Putamen (tissue), 1 donor: ENCODE measurements at places on chromosomes 11 and 22.

GRCh38 chr11:112128483-112129121 lies 35.3 kb downstream of the IL18 start:
- peak; percentile 39 for DNase-seq

DNA sequence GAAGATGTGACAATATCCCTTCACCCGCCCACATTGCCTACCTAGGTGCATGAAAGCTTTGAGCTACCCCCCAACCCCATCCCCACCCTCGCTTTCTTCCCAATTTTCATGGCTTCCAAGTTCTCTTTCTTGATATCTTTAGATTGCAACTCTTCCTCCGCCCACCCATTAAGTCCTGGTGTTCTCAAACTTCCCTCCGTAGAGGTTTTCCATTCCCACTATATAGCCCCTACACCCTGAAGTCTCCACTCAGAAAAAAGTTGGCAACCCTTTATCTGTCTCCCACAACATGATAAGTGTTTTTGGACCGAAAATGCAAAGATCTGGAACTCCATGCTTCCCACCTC lies 572 bp downstream of the ZNF70 start:
- no peak for DNase-seq

GRCh38 chr11:92867913-92868619 lies 101.4 kb upstream of the MTNR1B start:
- DNase-seq: no peak

DNA sequence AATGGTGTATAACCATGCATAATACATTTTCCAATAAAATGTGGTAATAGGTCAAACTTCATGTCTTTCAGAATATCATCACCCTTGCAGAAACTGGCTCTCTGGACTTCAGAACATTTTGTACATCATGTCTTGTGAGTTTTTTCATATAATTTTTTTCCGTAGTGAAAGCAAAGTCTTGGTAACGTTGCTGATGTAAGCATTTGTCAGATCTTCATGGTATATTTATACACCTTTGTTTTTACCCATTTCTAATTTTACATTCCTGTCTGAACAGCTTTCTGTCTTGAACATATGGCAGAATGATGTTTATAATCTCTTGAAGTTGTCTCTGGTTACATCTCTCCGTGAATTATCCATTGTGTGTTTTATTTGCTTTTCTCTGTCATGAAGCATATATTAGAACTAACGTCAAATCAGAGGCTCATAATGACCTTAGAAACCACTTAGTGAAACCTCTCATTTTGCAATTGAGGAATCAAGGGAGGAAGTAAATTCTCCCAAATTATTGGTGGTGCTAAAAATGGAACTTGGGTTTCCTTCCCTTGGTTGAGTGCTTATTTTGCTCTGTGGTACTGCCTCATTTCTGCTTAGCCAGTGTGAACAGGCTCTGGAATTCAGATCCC lies 37.4 kb downstream of the CSRP3 start:
- no peak for DNase-seq

GRCh38 chr11:105023003-105023402 lies at the start of gene CASP5:
Gene CASP5 (minus strand): TSS chr11:105023168. CDS start chr11:105023136, 32 bp downstream.
- no peak for DNase-seq

DNA sequence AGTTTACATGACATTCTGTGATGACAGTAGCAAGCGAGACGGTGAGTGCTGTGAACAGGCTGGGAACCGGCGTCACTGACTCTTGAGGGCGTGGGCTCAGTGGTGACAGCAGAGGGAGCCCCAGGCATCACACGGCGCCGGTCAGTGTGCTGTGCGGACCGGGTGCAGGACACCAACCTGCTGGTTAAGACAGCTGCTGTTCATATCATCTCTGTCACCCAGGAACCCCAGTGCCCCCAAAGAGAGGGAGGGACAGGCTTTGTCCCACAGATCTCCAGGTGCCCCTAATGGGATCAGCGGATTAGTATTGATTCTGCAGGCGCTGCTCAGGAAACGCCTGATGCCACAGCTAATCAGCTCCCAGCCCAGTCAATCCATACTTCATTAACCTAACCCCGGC lies 18.4 kb downstream of the B3GAT1 start:
- DNase-seq: no peak

GRCh38 chr11:27076121-27076589 lies 35.5 kb downstream of the BBOX1 start:
- no peak for DNase-seq

GRCh38 chr11:12949453-12949852 lies 59.7 kb upstream of the RASSF10 start:
- no peak for DNase-seq

DNA sequence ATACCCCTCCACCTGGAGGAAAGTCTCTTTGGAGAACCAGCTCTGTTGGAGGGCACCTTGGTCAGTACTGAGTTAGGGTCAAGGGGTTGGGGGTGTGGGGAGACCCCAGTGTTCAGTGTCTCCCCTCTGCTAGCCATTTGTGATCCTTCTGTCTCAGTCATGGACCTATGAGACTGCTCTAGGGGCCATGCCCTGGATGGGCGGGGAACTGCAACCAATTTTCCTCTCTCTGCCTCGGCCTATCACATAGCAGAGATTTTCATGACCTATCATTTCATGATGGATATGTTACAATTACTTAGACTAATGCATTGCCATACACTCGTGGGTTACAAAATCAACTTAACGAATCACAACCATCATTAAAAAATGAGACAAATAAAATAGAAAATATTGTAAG lies 7.4 kb downstream of the OTOG start:
- DNase-seq: no peak

- no peak for DNase-seq
Observed at GRCh38 chr11:130592056-130592455, 143.6 kb downstream of the ADAMTS15 start.

GRCh38 chr11:126214841-126215240 lies 3.3 kb downstream of the FAM118B start:
- DNase-seq: no peak

DNA sequence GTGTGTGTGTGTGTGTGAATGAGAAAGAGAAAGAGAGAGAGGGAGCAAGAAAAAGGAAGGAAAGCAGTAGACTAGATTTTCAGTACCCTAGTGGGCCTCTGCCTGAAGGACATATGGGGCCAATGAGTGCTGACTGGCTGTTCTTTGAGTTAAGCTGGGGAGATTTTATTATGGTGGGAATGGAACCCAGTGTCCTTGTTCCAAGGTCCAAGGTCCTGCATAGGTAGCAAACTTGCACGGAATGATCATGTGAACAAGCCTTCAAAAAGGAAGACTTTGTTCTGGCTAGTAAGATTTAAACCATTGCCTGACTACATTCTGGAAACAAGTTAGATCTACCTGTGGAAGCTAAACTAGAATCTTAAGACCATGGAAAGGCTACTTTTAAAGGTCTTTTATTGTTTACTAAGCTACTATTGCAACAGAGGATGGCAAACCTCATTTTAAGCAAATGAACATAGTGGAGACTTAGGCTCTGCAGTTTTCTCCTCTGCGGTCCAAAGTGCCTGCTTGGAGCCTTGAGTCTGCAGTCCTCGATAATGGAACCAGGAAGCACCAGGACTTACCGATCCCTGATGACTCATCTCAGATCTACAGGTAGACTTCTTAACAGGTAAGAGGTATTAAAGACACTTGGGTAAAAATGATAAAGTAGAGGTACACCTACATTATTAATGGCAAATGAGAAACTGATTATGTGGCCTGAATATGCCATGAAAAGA lies 10.2 kb upstream of the GRAMD1B start:
- no peak for DNase-seq

- no peak for DNase-seq
Observed at GRCh38 chr22:33757802-33758483, 162.3 kb downstream of the LARGE1 start.

DNA sequence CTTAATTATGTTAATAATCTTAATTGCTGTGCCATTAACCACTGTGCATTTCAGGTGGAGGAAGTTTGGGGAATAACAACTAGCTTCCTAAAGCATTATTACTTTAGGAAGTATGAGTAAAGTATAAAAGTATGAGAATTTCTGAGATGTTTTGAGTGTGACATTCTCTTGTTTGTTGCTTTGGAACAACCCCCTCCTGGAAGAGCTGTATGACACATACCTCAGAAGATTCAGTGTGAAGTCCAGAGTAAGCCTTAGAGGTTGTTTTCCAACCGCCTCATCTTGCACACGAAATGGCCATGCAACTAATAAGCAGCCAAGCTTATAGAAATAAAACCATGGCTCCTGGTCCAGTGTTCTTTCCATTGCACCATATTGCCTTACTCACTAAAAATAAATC lies 21.7 kb downstream of the CCDC81 start:
- DNase-seq: no peak

- no peak for DNase-seq
Observed at GRCh38 chr11:16690086-16690485, 48.4 kb upstream of the C11orf58 start.

- no peak for DNase-seq
Observed at GRCh38 chr11:103659206-103659618, 377.2 kb upstream of the DDI1 start.

GRCh38 chr11:95977534-95978174 lies 53.7 kb upstream of the MTMR2 start:
- no peak for DNase-seq

GRCh38 chr11:43833657-43834073 lies 47.0 kb upstream of the ALKBH3 start:
- peak; percentile 18 for DNase-seq

- DNase-seq: peak; percentile 20
Observed at GRCh38 chr11:104897891-104898684, at the start of gene CASP12. Gene CASP12 (minus strand): TSS chr11:104898460.

GRCh38 chr11:111538407-111539114 lies 2.0 kb upstream of the LAYN start:
- DNase-seq: no peak

- DNase-seq: no peak
Observed at GRCh38 chr11:97722721-97723120, 1298.0 kb upstream of the CNTN5 start.

- no peak for DNase-seq
Observed at GRCh38 chr11:20025332-20025840, 134.9 kb downstream of the DBX1 start.

- DNase-seq: no peak
Observed at GRCh38 chr22:47354668-47355387, 592.4 kb downstream of the TBC1D22A start.

DNA sequence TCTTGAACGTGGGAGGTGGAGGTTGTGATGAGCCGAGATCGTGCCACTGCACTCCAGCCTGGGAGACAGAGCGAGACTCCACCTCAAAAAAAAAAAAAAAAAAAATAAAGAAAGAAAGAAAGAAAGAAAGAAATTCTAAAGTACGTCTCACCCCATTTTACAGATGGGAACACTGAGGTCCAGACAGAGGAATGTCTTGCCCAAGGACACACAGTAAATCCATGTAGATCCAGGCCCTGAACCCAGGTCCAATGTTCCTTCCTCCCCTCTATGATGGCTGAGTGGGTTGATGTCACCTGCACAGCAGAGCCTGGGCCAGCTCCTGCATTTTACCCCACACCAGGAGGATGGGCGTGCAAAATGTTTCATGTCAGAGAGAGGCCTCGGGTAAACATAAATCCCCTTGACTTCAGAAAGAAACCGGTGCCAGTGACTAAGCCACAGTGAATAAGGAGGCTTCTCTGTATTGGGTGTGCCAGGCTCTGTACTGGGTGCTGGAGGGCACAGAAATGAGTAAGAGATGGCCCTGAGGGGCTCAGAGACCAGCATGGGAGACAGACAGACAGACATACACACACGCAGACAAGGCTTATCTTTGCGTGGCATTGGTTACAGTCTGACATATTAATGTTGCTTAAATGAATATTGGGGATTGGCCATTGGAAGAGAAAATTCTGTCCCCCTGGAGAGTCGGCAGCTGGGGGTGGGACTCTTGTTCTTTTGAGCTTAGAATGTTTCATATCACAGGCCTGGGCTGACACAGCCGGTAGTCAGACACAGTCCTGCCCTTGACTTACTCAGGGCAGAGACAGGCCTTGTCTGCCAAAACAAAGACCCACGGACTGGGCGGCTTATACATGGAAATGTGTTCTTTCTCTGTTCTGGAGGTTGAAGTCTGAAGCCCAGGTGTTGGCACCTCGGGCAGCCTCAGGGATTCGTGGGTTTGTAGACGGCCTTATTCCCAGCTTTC lies 105.4 kb downstream of the MIAT start:
- no peak for DNase-seq

GRCh38 chr11:44575288-44575672 lies 9.8 kb downstream of the CD82 start:
- no peak for DNase-seq

- DNase-seq: no peak
Observed at GRCh38 chr11:67545280-67545679, 22.0 kb upstream of the CABP2 start.

DNA sequence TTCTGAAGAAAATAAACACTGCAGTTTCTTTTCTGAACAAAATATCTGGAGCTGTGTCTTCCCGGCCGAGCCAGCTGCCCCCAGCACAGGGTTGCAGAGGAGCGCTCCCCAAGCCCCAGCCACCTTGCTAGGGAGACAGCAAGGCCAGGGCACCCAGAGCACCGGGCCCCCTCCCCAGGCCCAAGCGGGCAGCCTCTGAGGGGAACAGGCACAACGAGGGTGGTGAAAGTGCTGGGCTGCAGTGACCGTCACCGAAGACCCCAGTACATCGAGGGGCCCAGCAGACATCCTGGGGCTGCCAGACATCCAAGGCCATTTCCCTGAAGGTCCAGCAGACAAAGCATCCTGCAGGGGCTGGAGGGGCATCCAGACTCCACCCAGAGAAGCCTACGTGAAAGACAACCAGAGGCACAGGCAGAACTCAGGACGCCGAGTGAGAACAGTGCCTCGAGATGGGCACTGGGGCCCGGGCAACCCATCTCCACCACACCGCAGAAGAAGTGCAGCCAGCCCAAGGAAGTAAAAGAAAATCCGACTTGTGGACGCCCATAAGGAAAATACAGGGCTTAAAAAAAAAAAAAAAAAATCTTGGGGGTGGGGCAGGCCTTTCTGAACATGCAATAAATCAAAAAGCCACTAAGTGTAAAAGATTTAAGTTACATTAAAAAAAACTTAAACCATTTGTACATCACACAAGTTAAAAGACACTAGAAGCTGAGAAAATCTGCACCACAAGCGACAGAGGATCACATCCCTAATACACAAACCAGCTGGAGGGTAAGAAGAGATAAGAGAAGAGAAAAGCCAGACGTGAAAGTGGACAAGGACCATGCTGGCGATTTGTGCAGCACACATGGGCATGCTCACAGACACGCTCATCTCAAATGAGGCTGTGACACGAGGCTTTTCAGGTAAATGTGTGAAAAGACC lies 36.0 kb upstream of the COMT start:
- DNase-seq: no peak

- DNase-seq: no peak
Observed at GRCh38 chr11:9821008-9821752, 157.3 kb downstream of the SWAP70 start.
